ENCODE measurements at places on chromosomes 5 and 9.
A peak's percentile ranks its signal among the peaks of the same experiment; 100 is the strongest.

- DNase-seq = peak; percentile 91
Observed at GRCh38 chr5:76269259-76269931, 133.7 kb upstream of the IQGAP2 start.

- no peak for DNase-seq
Observed at GRCh38 chr5:134948911-134949310, 18.8 kb upstream of the CATSPER3 start.

DNA sequence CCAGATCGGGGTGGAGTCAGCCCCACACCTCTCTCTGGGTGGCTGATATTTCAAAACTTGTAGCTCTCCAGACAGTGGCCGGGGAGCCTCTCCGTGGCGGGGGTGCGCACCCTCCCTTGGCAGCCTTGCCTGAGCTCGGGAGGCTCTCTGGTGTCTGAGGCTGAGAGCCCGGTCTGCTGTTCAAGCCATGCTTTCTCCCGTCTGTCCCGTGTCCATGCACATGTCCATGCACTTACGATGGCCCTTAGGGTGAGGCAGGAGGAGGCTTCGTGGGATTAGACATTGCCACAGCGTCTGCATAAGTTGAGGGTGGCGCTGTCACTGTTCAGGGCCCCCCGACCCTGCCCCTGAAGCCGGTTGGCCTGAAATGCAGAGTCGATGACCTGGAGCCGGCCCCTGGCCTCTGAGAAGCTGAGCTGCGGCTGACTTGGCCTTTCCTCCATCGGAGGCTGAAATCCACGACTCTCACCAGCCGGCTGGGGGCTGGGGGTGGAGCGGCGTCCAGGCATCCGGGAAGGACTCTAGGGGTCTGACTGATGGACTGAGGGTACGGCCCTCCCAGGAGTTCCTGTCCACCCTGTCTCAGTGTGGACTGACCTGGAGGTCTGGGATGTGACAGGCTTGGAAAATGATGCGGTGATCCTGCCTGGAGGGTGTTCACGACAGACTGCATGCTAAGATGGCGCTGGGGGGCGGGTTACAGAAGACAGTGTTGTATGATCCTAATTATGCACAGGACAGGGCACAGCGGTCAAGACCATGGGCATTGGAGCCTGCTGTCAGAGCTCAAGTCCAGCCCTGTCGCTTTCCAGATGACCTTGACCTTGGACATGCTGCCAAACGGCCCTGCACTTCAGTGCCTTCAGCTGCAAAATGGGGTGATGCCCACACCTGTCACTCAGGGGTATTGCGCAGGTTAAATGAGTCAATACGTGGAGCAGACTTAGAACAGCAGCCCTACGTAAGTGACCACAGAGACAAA, 18.3 kb upstream of the SLC2A6 start:
- no peak for DNase-seq

DNA sequence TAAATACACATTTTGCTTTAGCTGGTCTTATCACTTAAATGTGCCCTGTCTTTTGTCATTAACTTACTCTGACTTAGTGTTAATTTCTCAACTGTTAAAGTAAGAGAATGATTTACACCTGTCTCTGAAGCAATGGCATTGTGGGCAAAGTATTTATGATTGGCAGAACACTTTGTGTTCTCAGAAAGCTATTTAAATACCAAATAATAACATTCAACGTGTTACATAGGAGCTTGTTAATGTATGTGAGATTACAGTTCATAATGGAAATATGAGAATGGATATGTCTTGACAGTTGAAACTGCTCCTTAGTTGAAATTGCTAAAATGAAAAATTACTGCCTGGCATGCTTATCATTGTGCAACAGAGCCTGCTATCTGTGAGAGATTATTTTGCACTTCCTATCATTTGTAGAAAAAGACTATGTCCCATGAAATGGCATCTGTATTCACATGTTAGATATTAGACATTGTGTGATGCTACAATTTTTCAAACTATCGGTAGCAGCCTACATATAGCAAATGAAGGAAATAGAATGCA, 46.1 kb downstream of the PRR16 start:
- DNase-seq = no peak

DNA sequence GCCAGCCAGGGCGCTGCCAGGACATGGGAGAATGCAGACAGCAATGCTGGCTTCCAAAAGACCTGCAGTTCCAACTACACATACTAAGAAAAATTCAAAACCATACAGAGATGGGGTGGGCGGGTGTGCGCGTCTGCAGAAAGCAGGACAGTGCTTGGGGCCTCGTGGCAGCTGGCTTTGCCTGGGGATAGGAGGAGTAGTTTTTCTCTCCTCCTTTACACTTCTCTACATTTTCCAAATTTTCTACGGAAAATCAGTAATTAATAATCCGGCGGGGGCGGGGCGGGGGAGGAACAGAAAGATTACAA, 43.6 kb upstream of the SARDH start:
- no peak for DNase-seq

GRCh38 chr9:89109666-89110065, 69.0 kb downstream of the SHC3 start:
- DNase-seq = peak; percentile 4

GRCh38 chr9:83242066-83242465, 179.1 kb upstream of the RASEF start:
- DNase-seq = no peak

DNA sequence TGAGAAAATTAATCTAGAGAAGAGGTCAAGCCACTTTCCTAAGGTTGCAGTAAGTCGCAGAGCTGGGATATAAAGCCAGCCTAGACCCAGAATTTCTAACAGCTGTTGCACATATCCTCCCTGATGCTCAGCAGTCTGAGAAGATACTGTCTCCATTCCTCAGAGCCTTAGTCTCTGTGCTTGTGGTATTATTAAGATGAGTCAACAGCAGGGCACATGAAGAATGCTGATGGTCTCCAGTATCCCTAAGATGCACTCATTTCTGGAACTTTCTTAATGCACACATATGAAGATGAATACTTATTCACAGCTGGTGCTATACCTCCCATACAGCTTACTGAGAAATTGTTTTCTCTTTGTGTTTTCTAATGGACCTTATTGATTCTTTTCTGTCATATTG, 32.5 kb downstream of the SGCD start:
- DNase-seq = no peak

DNA sequence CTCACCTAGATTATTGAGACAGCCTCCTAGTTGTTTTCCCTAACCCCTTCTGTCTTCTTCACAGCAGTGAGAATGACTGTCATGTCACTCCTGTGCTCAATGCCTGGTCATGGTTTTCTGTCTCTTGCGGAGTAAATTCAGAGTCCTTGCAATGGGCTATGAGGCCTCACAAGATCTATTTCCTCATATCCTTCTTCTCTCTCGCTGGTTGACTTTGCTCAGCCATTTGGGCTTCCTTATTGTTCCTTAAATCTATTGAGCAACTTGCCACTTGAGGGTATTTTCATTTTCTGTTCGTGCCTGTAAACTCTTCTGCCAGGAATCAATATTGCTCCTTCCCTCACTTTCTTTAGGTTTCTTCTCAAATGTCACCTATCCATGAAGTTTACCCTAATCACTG, 9.0 kb downstream of the PPP3R2 start:
- DNase-seq = no peak

DNA sequence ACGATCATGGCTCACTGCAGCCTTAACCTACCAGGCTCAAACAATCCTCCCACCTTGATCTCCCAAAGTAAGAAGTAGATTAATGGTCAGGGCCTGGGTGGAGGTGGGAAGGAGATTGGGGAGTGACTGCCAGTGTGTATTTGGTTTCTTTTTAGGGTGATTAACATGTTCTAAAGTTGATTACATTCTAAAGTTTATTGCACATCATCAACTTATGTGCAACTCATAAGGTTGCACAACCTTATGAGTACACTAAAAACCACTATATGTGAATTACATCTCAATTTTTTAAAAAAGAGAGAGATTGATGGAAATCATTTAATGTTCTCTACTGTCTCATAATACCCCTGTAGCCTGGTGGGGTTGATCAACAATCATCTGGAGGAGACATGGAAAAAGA, 218.1 kb downstream of the AOPEP start:
- no peak for DNase-seq

DNA sequence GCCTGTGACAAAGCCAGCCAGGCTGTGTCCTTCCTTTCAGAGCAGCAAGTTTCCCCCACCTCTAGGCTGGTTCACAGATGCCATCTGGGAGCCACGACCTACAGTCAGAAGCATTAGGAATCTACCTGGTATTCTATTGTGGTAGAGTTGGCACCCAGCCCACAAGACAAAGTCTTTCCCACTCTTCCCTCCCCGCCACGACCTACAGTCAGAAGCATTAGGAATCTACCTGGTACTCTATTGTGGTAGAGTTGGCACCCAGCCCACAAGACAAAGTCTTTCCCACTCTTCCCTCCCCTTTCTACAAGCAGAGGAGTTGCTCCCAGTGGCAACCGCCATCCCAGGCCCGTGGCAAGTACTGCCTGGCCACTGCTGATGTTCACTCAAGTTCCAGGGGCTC, 157.8 kb upstream of the TNC start:
- DNase-seq = no peak

DNA sequence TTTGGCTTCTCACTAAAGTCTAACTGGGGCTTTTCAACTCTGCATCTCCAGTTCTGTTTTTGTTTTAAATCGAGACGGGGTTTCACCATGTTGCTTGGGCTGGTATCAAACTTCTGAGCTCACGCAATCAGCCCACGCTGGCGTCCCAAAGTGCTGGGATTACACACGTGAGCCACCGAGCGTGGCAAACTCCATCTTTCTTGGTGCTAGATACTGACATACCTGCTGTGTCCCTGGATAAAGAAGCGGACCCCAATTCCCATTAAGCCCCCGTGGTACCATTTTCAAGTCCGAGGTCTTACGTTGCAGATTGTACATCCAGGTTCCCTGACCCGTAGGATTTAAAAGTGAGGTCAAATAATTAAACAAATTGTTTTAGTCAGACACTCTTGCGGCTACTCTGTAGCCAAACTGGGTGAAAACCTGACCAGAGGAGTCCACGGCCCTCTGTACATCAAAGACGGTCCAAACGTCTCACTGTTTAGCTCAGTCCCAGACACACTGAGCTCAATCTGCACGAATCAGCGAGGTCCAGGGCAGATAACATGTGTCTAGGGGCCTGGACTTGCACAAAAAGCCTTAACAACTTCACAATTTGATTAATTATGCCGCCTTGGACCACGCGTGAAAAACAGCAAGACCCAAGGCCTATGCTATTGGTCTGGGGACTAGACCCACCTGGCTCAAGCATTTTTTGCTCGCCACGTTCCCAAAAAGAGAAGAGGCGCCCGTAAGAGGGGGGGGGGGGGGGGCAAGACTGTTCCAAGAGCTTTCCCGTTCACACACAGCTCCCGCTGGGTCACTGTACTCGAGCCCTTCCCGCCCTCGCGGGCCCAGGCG, 727 bp upstream of the DNAJA1 start:
- DNase-seq = no peak

- DNase-seq = no peak
Observed at GRCh38 chr5:165627548-165628170, 2122.2 kb downstream of the MAT2B start.

GRCh38 chr9:136644593-136645351, 17.9 kb upstream of the EGFL7 start:
- peak; percentile 81 for DNase-seq

GRCh38 chr9:130450344-130451003, 5.7 kb downstream of the ASS1 start:
- DNase-seq = no peak

Measured in activated CD4-positive, alpha-beta T cell treated with anti-CD3 and anti-CD28 coated beads, Interleukin-10, Interleukin-2, amounts not matched to agents 100 ng/mL and 50 ng/mL, durations not matched to agents 16 hours and 8 hours (primary cell).